ENCODE measurements at places on chromosomes 5 and 9.

- no peak for DNase-seq
Observed at GRCh38 chr9:4220346-4220745, 79.5 kb downstream of the GLIS3 start.

GRCh38 chr9:130137641-130138081 lies 34.5 kb upstream of the NCS1 start:
- no peak for DNase-seq

DNA sequence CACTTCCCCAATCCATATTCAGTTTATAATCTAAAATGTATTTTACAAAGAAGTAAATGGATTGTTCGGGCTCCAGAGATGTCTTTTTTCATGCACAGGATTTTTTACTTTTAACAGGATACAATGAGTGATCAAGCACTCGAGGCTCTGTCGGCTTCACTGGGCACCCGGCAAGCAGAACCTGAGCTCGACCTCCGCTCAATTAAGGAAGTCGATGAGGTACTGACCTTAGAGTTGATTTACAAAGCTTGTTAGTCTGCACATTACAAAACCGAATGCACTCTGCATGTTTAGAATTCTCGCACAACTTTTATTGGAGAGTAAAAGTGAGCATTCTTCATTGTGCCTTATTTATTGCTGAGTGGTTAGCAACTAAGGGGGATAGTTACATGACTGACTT lies 65.2 kb downstream of the ERAP1 start:
- DNase-seq = no peak

DNA sequence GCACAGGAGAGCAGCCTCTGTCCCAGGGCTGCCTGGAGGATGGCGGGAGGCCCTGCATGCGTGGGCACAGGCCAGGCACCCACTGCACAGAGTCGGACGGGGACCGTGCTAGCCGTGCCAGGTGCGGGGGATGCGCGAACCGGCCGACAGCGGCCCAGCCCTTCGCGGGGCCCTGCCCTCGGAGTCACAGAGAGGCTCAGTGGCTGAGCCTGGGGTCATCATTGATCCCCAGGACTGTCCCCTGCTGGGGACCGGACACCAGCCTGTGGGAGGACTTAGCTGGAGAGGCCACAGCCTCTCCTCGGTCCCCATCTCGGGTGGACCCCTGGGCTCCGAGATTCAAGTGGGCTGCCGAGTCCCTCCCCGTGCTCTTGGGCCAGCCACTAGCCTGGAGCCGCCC lies 19.1 kb upstream of the LAMC3 start:
- DNase-seq = no peak

DNA sequence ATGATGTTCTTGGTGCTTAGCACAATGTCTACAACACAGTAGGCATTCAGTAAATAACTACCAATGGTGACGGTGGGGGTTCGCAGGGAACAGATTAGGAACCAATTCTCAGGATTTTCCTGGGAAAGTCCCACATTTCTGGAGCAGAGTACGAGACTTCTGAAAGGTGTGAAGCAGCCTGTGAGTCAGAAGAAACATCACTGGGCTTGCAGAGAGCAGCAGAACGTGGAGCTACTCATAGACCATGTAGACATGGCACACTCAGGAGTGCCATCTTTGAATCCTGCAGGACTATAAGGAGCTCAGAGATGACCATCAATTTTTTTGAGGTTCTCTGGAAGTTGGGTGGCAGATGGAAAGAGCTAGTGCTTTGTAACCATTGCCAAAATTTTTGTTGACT lies 106.6 kb upstream of the ANKRD55 start:
- DNase-seq = no peak

DNA sequence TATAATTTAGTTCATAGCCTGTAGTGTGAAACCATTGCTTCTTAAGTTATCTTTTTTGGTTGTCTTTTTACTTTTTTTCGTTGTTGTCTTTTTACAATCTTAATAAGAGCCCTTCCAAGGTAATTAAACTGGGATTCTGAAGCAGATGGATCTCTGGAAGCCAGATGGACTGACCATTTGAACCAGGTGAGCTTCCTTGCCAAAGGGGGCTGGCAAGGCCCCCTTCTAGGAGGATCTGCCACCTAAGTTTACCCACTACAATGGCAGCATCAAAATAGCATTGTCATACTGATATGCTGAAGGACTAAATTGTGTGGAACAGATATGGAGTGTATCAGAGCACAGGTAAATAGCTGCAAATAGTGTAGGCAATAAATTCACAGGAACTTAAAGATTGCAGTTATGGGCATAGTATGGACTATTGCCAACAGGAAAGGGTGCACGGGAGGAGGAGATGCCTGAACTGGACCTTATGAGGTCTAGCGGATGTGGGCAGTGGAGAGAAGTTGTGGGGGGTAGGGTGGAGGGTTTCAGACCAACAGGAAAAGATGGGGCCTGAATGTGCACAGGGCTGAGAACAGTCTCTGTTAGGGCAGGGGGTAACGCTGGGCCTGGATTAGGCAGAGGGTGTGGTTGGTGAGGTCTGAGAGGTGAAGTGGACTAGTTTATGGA lies 61.5 kb upstream of the CTXN3 start:
- DNase-seq = no peak

GRCh38 chr9:123948286-123948685 lies 18.4 kb upstream of the DENND1A start:
- no peak for DNase-seq

Measured in stimulated activated CD8-positive, alpha-beta memory T cell treated with anti-CD3 and anti-CD28 coated beads, Interleukin-4, amount 100 ng/mL, for 4 hours (primary cell).